ENCODE measurements at places on chromosomes 1 and 21.

DNA sequence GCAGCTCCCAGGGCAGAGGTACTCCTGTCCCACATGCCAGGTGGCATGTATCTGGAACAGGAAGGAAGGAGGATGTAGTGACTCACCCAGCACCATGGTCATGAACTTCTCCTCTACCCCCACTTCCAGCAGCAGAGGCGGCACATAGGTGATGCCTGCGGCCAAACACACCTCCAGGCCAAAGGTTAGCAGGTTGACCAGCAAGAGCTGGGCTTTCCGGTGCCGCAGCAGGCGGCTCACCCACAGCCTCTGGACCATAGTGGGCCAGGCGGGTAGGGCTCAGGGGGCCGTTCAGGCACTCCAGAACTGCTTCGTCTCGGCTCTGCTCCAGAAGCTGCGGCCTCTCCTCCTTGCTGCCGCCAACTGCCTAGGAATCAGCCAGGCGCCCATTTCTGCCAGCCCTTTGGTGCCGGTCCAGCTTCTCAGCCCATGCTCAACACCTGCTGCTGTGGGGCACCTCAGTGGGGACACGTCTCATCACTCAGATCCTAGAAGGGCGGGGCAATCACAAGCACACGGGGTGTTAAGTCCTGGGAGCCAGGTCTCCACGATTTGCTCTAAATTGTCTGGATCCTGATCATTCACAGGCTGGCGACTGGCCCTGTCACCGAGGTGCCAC is 15.8 kb downstream of the SLC45A3 start:
- no peak for DNase-seq

DNA sequence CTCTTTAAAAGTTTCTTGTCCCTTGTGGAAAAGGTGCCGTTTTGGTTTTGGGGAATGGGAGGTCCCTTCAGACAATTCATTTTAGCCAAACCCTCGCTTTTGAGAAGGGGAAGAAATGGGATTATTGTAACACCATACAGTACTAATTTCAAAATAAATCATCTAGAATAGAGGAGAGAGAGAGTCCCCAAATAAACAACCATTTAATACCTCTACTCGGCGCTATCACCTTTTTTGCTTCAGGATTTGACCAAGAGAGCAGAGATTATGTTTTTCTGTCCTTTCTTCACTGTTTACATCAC is 770 bp upstream of the RC3H1 start:
- no peak for DNase-seq

DNA sequence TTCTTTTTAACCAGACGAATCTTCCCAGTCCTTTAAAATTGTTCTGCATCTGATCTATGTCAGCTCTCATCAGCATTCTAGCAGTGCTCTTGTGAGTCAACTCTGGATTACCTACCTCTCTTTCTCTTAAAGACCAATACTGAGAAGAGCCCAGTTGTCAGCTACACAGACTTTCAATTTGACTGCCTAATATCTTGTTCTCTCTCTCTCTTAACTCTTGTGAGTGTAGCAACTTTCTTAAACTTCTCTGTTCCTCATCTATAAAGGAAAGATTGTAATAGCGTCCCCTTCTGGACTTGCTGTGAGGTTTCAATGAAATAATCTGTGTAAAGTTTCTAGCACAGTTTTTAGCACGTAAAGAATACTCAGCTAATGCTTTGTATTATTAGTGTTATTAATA is 499.3 kb upstream of the ADAMTS5 start:
- DNase-seq = no peak

- no peak for DNase-seq
Measured at GRCh38 chr1:212118167-212118871, 82.8 kb downstream of the DTL start.

DNA sequence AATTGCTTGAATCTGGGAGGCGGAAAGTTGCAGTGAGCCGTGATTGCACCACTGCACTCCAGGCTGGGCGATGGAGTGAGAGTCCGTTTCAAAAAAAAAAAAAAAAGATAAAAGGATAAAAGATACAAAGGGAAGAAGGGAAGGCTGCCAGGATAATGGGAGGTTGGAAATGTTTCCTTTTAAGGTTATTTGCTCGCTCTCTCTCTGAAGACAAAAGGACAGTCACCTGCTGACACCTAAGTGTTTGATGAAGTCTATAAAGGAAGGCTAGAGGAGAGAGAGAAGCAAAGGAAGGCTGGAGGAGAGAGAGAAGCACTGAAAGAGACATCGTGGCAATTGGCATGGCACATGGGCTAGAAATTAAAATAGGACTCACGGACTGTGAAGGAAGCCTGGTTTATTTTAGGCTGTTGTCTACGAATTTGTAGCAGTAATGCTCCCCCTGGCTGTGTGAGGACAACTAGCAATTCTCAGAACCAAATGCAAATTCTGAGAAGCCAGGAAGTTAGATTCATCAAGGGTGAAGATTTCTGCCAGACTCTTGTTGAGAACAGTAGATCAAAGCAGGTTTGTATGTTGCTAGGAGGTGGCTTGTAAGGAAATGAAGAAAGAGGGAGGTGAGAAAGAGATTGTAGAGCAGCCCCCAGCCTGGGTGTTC is 154.2 kb downstream of the ZP4 start:
- DNase-seq = no peak

DNA sequence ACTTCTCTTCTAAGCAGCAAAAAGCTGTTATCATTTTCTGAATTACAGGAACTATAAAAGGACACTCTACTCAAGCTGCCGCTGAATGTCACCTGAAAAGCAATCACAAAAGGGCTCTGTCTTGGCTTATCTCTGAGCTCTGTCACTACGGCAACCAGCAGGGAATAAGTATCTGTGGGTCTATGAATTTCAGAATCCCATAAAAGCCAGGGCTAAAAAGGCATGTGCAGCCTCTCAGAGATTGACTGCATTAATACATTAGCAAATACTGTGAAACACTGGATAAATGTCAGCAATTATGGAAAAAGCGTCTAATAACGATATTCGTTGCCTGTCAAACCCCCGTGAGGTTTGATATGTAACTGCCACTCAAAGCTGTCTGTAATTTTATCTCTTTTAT is 210.2 kb upstream of the DMRTA2 start:
- no peak for DNase-seq

DNA sequence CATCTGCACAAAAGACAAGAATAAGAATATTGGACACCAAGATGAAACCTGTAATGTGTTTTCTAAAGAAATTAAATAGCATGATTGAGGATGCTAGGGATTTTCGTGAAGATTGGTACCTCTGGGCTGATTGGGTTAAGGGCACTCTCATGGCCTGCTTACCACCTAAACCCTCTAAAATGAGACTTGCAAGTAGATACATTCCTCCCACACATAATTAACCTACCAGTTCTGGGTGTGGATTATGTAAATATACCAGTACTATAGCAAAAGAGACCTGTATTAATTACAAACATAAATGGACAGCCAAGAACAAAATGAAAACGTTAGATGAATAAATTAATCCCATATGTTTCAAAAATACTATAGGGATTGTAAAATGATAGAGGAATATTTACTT is 1069.6 kb upstream of the B3GALT2 start:
- no peak for DNase-seq

- DNase-seq = no peak
Measured at GRCh38 chr1:234311414-234311813, 61.8 kb upstream of the COA6 start.

- no peak for DNase-seq
Measured at GRCh38 chr1:243470502-243470901, 214.7 kb downstream of the SDCCAG8 start.

DNA sequence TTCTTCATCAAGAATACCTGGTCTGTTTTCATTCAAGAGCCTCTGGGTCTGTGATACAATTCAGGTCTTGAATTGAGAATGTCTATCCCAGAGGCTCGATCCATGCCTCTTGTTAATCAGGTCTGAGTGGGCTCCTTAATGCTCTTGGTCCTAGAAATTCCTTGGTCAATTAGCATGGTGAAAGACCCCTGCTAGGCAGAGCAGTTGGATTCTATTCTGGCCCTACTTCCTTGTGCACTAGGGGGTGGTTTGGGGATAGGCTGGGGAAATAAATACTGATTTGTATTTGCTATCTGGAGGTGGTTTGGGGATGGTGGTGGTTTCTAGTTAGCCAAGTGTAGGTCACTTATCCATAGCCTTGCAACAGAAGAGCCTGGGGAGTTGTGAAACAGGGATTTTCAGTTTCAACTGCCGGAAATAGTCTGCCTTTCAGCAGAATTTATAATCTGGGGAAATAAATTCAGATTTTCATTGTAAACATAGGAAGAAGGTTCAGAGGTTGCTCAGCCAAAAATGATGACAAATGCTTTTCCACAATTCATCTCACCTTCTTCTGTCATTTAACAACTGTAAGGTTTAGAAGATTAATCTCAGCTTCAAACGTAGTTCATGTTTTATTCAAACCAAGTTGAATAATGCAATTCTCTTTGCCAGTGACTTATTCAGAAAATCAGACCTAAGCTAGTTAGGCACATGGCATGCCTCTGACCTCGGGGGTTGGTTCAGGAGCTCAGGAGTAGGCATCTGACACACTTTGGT is 22.2 kb upstream of the SCAF4 start:
- no peak for DNase-seq

GRCh38 chr1:220516014-220516721 is 11.8 kb upstream of the MARK1 start:
- DNase-seq = no peak

GRCh38 chr1:118371612-118372011 is 186.6 kb upstream of the SPAG17 start:
- DNase-seq = no peak

- no peak for DNase-seq
Measured at GRCh38 chr1:53341961-53342707, 14.3 kb upstream of the LRP8 start.

- no peak for DNase-seq
Measured at GRCh38 chr1:42403880-42404400, 23.3 kb downstream of the RIMKLA start.

DNA sequence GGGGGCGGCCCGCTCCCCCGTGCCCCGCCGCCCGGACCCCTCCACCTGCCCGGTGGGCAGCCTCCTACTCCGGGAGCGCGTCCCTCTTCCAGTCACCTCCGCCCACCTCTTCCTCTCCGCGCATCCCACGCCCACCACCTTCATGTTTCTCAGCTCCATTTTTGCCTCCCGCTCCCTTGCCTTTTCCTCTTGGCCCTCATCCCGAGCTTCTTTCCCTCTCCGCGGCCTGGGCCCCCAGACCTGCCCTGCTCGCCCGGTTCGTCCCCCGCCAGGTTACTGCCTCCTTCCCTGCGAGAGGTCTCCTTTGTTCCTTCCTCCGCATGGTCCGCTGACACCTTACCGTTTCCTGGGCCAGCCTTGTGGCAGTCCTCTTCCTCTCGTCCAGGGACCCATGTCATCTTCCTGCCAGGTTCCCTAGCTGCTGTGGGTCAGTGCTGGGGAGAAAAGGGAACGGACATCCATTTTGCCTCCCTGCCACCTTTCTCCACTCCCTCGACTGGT is 563 bp downstream of the QSOX1 start:
- DNase-seq = no peak

- DNase-seq = no peak
Measured at GRCh38 chr1:162984699-162985098, 84.5 kb upstream of the RGS4 start.

DNA sequence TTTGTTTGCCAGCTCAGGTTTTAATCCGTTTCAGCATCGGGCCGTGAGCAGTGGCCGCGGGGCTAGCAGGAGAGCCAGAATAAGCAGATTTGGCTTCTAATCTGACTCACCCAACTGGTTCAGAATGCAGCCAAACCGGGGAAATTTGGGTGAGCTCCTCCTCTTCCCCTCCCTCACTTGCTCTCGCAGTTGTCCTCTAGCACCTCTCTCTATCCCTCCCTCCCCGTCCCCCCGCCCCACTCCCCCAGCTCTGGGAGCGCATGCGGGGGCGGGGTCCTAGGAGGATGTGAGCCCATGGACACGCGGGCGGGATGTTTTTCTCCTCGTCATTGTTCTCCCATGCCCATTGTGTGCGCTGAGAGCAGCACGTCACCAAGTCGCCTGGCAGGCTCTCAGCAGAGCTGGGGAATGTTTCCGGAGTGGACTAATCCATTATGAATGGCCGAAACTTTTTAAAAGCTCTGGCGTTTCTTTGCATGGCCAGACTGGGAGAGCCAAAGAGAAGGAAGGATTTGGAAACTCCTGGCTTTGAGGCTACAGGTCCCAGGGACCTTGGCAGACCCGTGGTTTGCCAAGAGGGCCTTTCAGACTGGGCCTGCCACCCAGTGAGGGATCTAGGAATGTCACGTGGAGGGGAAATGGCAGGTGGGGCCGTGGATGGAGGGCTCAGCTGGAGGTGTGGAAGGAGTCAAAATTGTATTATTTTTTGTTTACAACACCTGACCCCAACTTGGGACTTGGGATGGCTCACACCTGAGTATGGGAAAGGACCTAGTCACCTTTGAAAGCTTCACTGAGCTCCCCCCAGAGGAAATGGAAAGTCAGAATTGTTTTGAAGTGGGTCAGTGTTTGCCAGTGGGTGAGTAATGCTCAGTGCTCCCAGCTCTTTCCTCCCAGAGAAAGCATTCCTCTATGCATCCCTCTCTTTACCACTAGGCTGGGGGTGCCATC is 39.2 kb downstream of the CDK18 start:
- DNase-seq = peak; percentile 90

DNA sequence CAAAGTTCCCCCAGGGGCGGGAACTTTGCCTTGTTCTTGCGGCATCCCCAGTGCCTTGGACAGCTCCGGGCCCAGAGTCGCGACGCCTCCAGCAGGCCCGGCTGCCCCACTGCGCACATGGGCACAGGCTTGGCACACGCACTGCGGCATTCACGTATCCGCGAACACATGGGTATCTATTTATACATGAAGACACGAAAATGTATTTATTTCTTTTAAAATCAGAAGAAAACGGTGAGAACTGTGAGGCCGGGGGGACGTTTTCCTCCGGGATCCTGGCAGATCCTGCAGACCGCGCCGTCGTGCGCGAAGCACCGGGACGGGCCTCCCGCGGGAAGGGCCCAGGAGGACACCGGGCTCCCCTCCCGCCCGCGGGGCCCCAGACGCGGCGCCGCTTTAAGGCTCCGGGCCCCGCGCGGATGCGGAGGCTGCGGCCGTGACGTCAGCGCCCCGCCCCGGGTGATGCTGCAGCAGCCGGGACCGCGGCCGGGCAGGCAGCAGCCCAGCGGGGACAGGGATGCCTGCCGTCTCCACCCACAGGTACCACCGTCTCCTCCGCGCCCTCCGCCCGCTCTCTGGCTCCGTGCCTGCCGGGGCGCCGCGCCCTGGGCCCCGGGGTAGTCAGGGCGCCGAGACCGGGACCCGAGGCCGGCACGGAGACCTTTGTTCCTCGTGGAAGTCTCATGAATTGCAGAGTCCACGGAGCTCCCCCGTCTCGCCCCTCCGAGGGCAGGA is at the start of gene SLC45A1:
TSS of gene SLC45A1 (plus strand) at position 468 of the 735 bp plus-strand sequence. CDS start 6,216 bp downstream, outside the sequence.
- peak; percentile 39 for DNase-seq

- no peak for DNase-seq
Measured at GRCh38 chr1:55714230-55714629, 499.1 kb upstream of the USP24 start.

GRCh38 chr1:182107209-182107608 is 45.7 kb upstream of the ZNF648 start:
- no peak for DNase-seq

GRCh38 chr21:44924606-44925377 is 4.1 kb upstream of the ITGB2 start:
- DNase-seq = no peak

GRCh38 chr1:41492341-41492848 is 7.9 kb upstream of the EDN2 start:
- no peak for DNase-seq
